ENCODE measurements at places on chromosomes 11 and 22.

DNA sequence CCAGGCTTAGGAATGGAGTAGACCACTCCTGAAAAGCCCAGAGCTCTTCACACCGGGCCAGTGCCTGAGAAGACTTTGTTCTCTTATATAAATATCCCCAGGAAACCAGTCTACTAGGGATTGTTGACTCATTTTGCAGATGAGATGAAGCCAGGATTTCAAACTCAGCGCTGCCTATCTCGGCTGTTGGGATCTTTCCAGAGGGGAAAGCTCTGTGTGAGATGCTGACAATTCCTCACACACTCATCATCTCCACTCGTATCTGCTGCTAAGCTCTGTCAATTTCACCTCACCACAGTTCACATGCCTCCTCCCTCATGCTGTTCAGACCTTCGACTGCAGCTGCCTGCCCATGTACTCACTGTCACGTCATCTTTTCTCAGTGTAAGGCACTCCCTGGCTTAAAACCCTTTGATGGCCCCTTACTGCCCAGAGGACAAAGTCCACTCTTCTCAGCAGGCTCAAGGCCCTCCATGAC lies 12.5 kb downstream of the USH1C start:
- DNase-seq: no peak

DNA sequence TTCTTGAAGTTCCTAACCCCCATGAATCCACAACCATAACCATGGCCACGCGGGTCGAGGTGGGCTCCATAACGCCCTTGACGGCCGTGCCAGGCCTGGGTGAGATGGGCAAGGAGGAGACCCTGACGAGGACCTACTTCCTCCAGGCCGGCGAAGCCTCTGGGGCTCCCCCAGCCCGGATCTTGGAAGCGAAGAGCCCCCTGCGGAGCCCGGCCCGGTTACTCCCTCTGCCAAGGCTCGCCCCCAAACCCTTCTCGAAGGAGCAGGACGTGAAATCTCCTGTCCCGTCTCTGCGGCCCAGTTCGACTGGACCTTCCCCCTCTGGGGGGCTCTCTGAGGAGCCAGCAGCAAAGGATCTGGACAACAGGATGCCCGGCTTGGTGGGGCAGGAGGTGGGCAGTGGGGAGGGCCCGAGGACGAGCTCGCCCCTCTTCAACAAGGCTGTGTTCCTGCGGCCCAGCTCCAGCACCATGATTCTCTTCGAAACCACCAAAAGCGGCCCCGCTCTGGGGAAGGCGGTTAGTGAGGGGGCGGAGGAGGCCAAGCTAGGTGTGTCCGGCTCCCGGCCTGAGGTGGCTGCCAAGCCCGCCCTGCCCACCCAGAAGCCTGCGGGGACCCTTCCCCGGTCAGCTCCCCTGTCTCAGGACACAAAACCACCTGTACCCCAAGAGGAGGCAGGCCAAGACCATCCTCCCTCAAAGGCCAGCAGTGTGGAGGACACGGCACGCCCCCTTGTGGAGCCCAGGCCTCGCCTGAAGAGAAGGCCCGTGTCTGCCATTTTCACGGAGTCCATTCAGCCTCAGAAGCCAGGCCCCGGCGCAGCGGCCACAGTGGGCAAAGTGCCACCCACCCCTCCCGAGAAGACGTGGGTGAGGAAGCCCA lies 75.7 kb downstream of the KIAA1671 start:
- no peak for DNase-seq

GRCh38 chr11:55652560-55652959 lies 4.4 kb downstream of the OR4S2 start:
- DNase-seq: no peak

DNA sequence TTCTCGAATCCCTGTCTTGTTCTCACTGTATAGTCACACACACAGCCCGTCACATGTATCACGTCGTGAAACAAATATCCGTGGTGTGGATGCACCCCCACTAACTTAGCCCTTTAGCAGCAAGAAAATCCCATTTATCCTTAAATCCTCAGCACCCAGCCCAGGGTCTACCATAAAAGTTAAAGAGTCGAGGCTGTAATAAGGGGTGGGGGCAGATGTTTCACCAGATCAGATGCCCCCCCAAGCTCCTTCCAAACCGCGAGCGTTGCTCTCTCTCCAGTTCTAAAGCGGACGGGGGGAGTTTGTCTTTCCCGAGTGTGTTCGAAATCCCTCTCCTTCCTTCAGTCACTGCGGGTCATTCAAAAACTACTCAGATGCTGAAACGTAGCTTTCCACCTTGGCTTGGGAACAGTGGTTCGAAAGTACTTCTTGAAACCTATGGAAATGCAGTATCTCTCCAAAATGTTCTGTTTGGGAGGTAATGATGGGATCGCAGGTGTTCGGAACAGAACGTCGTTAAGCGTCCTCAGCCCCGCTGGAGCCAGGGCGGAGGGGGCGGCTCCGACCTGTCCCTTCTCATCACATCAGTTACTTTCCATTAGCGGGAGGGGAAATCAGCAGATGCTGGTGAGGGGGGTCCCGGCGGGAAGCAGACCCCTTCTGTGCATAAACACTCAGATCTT lies 156.2 kb downstream of the BRD1 start:
- no peak for DNase-seq

- DNase-seq: no peak
These were observed 30.0 kb downstream of the PARVG start for GRCh38 chr22:44210722-44211121.

DNA sequence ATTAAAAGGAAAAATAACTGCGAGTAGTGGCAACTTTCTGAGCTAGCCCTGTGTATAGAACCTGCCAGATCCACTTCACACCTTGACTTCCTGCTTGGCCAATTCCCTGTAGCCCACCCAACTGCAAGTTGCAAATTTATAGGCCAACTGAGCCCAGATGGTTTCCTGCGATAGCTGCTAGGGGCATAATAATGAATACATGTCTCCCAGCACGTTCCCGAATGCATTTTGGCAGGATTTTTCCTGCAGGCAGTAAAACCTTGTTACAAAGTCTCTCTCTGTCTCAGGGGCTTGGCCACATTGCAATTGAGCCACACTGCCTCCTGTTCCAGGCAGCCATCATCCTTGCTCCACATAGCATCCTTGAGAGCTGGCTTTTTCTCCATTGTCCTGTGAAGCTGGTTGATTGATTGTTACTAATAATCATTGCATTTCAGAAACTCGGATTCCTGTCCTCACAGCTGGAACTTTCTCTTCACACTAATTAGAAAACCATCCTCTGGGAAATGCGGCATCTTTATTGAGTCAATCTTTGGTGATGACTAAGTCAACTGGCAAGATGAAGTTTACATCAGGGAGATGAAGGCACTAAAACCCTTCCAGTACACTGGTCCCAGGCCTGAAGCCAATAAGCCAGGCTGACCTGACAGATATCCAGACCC lies 18.6 kb upstream of the LMO2 start:
- no peak for DNase-seq

GRCh38 chr22:44580176-44581095 lies 82.4 kb upstream of the RTL6 start:
- no peak for DNase-seq

- DNase-seq: no peak
These were observed 116.7 kb downstream of the PHF21B start for GRCh38 chr22:44892803-44893730.

GRCh38 chr22:39313258-39314001 lies 6.0 kb downstream of the RPL3 start:
- DNase-seq: no peak

GRCh38 chr11:118657238-118657637 lies 22.2 kb downstream of the TREH start:
- DNase-seq: no peak

DNA sequence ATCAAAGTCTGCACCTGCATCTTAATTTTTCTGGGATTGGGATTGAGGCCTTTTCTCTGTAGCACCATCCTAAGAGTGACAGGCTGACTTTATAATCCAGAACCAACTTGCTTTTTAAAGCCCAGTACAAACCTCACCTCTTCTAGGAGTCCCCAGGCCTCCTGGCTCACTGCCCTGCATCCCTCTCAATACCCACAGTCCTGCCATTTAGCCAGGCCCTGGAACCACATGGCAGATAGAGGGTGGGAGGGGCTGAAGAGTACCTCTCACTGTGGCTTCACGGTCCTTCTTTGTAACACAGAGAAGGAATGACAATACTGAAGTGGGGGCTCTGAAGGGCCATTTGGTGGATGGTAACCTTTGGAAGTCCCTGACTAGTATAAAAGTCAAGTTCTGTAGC lies 63.5 kb upstream of the PHOX2A start:
- DNase-seq: no peak

GRCh38 chr11:4682623-4683419 lies 14.8 kb downstream of the OR51E2 start:
- no peak for DNase-seq

GRCh38 chr11:130037058-130037457 lies 32.6 kb upstream of the APLP2 start:
- no peak for DNase-seq

- DNase-seq: no peak
These were observed 44.5 kb downstream of the BCR start for GRCh38 chr22:23224846-23225245.

DNA sequence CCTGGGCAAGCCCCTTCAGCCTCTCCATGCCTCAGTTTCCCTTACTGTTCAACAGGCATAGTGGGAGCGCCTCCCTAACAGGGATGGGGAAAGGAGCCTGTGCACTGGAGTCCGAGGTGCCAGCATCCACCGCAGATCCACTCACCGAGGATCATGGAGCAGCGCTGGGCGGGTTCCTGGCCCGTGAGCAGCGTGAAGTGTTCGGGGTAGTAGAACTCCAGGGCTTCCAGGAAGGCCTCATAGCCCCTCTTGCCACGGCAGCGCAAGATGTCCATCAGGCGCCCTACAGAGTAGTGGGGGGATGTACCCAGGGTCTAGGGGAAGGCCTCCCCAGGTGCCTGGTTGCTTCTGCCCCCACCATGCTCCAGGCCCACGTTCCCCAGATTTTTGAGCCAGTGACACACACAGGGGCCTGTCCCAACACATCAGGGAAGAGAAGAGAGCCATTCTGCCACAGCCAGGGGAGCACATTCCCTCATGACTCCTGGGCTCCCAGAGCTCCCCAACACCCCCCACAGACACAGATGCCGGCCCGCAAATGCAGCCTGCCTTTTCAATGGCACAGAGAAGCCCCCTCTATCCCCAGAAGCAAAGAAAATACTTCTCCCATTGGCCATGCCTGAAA lies 1.3 kb downstream of the CARD10 start:
- DNase-seq: no peak

GRCh38 chr11:93520726-93521509 lies 22.3 kb downstream of the SMCO4 start:
- DNase-seq: no peak

DNA sequence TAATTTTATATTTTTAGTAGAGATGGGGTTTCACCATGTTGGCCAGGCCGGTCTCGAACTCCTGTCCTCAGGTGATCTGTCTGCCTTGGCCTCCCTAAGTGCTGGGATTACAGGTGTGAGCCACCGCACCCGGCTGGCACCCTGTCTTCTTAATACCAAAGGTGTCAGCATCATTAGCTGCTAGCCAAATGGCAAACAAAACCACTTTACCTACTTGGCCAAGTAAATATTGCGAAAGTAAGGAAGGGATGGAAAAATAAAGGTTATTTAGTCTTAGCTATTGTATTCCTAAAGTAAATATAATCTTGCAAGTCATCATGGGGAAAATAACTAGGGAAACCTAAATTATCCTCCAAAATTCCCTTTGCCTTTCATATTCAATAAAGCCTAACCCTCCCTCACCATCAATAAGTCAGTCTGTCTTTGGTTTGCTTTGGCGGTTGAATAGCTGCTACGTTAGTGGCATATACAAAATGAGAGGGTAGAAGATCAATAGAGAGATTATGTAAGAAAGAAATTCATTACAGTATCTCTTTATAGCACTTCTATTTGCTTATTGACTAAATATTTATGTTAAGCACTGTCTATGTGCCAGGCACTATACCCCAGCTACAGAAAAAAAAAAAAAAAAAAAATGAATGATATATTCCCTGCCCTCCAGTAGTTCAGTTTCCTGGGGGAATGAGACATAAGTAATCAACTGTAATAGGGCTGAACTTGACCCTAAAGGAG lies 40.2 kb upstream of the CFAP300 start:
- DNase-seq: no peak

DNA sequence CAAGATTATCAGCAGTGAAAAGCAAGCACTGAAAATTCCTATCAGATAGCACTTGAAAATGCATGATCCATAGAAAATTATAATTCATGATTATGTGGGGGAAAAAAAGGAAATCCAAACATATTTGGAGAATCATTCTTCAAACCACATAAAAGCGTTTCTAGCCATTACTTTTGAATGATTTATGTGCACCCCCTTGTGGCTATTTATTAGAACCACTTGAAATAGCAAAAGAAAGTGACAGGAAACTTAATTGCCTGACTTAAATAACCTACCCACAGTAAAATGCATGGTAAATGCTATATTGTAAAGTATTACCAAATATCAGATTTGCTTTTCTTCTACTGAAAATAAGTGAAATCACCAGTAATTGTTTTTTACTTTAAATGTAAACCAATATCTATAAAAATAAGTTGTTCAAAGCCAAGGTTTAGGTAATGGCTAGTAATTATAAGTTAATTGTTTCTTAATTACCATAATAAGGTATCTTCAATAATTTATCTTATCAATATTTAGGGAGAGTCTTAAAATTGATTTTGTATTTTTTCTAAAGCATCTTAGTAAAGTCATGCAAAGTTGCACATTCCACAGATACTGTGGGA lies 168.5 kb downstream of the ARHGAP42 start:
- DNase-seq: no peak

DNA sequence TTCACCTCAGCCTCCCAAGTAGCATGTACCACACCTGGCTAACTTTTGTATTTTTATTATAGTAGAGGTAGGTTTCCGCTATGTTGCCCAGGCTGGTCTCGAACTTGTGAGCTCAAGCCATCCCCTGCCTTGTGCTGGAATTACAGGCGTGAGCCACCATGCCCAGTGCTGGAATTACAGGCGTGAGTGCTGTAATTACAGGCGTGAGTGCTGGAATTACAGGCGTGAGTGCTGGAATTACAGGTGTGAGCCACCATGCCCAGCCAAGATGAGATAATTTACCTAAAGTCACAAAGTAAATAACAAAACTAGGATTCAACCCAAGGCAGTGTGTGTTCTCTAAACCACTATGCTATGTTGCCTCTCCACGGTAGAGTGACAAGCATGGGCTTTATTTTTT lies 3.6 kb upstream of the UBXN1 start:
- DNase-seq: no peak
